Osteoblast (primary cell): ENCODE measurements at places on chromosomes 11 and 22. TPM values are rescaled to one million over a fixed set of nuclear protein-coding genes. Genes with fewer than 3 reads are reported as not detected.

NUP98 gene
- 114 and 119 TPM in 2 replicates for total RNA-seq

- no peak for DNase-seq
Observed at GRCh38 chr11:123698546-123699127, 42.8 kb downstream of the ZNF202 start.

ARHGAP20 gene
- 2.2 and 3.5 TPM in 2 replicates for total RNA-seq

GRCh38 chr22:44351685-44352377 is 39.1 kb upstream of the SHISAL1 start:
- DNase-seq: peak; percentile 98

DNA sequence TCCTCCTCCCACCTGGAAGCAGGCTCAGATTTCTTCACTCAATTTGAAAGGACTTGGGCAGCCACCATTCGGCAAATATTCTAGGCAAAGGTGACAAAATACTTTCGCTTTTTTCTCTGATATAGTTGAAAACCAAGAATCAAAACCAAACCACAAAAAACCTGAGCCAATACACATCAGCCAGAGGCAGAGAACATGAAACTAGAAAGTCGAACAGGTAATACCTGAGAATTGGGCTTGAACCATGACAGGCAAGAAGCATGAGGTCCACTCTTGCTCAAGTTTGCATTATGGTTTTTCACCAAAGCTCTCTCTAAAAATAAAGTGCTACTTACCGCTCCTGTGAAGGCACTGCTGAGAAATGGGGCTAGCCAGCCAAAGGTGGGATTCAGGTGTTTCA is 26.2 kb upstream of the LDLRAD3 start:
- DNase-seq: no peak

GRCh38 chr11:43234881-43235280 is 76.9 kb upstream of the API5 start:
- no peak for DNase-seq

SCGB1C1 gene
- total RNA-seq: not detected in 2 replicates

PNPLA5 gene
- not detected in 2 replicates for total RNA-seq
